NK-92 treated with Interleukin-12 subunit alpha and Interleukin-12 subunit beta, amount 100 ng/mL, for 24 hours (cell line): ENCODE measurements at places on chromosomes 11 and 22.

GRCh38 chr11:100403816-100404215 lies 283.3 kb upstream of the ARHGAP42 start:
- DNase-seq: no peak

- no peak for DNase-seq
These were observed 522.6 kb downstream of the MN1 start for GRCh38 chr22:27278946-27279345.

GRCh38 chr11:44610186-44610955 lies 44.9 kb downstream of the CD82 start:
- DNase-seq: no peak

- DNase-seq: no peak
These were observed 6.9 kb downstream of the EHD1 start for GRCh38 chr11:64871492-64871891.

GRCh38 chr11:16289541-16289940 lies 66.8 kb downstream of the SOX6 start:
- no peak for DNase-seq

DNA sequence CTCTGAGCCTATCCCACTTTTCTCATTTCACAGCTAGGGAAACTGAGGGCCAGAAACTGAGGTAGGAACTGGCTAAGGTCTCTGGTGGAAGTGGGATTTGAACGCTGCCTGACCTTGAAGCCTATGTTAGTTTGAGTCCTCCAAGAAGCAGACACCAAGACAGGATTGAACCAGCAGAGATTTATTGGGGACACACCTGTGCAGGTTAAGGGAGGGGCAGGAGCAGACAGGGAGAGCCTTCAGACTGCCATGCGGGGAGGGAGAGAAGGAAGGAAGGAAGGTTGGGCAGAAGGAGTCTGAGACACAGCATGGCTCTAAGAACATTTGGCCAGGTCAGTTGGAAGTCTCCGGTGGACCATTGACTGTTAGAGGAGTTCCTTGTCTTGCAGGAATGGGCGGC lies 59.5 kb downstream of the SGSM1 start:
- DNase-seq: no peak

DNA sequence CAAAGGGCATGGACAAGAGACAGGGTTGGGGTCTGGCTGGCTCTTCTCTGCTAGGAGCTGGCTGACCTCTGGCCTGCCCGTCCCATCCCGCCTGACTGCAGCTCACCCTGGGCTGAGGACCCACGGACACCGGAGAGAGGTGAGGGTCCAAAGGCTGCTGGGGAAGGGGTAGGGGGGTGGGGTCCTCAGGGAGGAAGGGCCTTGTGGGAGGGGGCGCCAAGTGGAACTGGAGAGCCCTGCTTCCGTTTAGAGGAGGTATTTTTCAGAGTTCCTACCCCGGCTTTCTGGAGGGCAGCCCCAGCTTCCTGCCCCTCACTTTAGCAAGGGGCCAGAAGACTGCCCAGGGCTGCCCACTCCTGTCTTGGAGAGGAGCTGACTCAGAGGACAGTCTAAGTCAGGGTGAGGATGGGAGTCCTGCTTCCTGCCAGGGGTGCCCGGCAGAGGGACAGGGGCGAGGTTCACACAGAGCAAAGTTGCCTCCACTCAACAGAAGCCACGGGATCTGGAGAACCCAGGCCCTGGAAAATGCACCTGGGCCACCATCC lies 7.1 kb downstream of the LARGE2 start:
- no peak for DNase-seq

- no peak for DNase-seq
These were observed 152.2 kb downstream of the ADAMTS15 start for GRCh38 chr11:130600616-130601015.
